ENCODE measurements at places on chromosomes 13 and 19. TPM values are rescaled to one million over a fixed set of nuclear protein-coding genes. Genes with fewer than 3 reads are reported as not detected.

CDX2 gene
- not detected for total RNA-seq

THSD8 gene
- total RNA-seq = 48.2 TPM

OR7G3 gene
- not detected for total RNA-seq

KLK5 gene
- not detected for total RNA-seq

ZNF8 gene
- 4.4 TPM for total RNA-seq
